T-helper 17 cell (primary cell): ENCODE measurements at places on chromosomes 7 and 10.

DNA sequence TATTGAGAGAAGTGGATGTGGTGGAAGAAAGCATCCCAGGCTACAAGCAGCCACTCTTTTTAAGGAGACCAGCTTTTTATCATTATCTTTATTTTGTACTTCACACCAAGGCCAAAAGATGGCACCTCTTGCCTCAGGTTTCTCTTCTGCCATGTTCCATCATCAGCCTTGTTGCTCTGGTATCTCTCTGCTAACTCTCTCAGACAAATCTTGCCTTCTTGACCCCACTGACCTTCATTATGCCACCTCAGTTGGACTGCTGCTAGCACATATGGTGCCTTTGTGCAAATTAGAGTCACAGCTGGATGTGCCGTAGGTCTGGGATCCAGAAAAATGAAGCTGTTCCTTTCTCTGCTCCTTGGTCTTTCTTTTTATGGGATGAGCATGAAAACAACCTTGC, 47.1 kb upstream of the DYNC1I1 start:
- no peak for DNase-seq

GRCh38 chr7:132386201-132386681, 190.0 kb downstream of the PLXNA4 start:
- no peak for DNase-seq

GRCh38 chr7:140219672-140220524, 43.1 kb upstream of the KDM7A start:
- no peak for DNase-seq

DNA sequence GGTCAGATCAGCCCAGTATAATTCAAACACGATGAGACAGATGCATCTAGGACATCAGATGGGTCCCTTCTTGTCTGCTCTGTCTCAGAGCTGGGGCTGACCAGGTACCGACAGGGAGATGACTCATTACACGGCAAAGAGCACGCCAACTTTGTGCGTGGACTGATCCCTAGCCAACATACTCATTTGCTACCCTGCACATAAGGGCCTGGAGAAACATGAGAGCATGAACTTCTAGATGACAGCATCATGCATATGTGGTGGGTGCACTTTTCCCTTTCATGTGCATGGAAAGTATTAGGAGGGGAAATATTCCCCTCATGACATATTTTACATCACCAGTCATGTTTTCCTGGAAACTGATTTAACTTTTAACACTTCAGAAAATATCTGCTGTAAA, 35.1 kb upstream of the NPVF start:
- no peak for DNase-seq

DNA sequence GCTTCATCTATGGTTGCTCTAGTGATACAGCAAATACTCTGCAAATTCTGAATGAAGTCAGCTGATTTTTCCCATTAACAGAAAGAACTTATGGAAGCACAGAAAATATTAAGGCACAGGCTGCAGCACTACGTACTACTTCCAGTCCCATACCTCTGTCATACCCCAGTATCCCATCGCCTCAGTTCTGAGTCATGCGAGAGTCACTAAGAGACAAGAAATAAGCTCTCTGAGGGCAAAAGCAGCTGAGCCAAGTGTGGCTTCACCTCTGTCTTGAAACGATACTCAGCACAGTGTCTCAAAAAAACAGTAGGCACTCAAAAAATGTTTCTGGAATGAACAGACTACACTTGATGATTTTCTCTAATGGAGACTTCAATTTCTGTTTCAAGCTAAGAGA, 48.2 kb downstream of the EZH2 start:
- no peak for DNase-seq

DNA sequence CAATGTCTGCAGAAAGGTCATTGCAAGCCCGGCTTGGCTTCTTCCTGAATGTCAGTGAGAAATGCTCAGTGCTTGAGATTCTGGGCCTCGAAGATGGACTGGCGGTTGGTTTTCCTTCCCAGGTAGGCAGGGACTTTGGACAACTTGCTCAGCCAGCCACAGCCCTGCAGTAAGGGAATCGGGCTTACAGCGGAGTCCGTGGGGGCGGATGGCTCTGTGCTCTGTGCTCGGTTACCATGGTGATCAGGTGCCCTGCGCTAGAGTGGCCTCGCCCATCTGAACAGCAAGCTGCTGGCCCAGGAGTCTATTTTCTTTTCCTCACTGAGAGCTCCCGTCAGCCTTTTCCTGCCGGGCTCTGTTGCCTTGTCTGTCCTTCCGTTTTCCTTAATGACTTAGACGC, 77.8 kb upstream of the SH2B2 start:
- no peak for DNase-seq

GRCh38 chr10:77546042-77546441, 91.6 kb downstream of the KCNMA1 start:
- no peak for DNase-seq

- DNase-seq, result no peak
These were observed 359.3 kb downstream of the PCLO start for GRCh38 chr7:82803411-82803810.

DNA sequence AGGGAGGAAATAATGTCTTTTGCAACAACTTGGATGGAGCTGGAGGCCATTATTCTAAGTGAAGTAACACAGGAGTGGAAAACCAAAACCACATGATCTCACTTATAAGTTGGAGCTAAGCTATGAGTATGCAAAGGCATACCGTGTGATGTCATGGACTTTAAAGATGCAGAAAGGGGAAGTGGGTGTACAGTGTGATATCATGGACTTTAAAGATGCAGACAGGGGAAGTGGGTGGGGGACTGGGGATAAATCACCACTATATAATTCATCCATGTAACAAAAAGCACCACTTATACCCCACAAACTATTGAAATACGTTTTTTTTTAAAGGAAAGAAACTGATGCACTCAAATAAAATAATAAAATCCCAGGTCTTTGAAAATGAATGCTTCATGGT, 29.5 kb downstream of the LYZL2 start:
- DNase-seq, result no peak

DNA sequence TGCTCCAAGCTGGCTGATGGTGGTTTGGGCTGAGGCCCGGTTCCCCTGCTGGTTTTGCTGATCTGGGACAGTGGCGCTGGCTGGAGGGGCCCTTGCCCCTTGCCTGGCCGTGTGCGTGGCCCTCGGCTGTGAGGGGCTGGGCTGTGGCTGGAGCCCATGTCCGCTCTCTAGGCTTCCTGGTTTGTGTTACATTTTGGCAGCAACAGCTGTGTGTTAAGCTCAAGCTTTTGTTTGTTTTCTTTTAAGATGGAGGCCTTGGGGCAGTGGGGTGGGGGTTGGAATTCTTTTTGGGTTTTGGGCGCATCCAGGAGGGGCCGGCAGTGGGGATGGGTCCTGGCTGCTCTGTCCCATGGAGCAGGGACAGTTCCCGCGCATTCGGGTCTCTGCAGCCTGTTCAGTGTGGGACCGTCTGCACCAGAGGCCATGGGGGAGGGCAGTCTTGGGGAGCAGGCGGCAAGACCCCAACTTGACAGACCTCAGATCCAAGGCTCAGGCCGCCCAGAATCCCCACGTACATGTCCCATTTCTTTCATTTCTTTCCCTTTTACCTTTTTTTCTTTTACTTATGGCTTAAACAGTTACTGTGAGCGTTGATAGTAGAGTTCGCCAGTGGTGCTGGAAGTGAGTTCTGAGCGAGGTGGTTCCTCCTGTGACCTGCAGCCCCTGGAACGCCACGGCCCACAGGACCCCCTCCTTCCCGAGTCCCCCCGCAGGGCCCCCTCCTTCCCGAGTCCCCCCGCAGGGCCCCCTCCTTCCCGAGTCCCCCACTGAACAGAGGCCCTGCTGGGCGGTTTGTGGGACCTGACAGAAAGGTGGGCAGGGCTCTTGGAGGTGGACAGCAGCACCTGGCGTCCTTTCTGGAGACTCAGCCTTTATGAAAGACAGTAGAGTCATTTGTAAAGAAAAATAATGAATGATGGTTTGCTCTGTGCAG, 75.3 kb downstream of the INPP5A start:
- DNase-seq, result no peak
